ENCODE measurements at places on chromosomes 7 and 10.

DNA sequence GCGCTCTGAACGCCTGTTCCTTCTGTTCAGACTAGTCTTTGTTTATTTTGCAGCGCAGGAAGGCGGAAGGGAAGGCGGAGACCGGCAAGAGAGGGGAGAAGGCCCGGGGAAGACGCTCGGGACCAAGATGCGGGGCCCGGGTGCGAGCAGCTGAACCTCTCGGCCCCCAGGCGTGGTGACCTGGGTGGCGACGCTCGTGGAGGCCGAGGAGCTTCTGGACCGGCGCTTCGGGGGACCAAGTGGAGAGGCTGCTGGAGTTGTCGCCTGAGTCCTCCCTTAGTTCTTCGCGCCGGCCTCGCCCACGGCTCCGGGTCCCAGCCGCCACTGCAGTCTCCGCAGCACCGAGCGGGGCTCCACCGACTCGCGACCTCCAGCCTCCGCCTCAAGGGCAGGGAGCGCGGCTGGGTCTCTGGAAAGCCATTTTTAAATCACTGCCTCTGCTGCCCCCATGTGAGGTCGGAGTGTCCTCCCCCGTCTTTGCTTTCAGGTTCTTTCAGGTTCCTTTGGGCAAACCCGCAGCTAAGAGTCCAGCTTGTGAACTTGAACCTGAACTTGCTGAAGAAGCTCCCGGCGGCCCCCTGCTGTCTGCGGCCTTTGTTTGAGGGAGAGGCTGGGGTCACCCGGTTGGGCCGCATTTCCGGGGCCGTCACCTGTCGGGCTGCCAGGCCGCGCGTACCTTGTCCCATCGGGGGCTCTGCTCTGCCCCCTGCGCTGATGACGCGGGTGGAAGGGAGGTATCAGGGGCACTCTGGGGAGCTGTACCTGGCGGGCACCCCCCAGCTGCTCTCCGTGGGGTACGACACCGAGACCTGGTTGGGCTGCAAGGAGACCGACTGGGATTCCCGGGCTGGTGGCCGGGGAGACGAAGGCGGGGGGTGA, 136.0 kb downstream of the KIF20B start:
- DNase-seq = peak; percentile 66

DNA sequence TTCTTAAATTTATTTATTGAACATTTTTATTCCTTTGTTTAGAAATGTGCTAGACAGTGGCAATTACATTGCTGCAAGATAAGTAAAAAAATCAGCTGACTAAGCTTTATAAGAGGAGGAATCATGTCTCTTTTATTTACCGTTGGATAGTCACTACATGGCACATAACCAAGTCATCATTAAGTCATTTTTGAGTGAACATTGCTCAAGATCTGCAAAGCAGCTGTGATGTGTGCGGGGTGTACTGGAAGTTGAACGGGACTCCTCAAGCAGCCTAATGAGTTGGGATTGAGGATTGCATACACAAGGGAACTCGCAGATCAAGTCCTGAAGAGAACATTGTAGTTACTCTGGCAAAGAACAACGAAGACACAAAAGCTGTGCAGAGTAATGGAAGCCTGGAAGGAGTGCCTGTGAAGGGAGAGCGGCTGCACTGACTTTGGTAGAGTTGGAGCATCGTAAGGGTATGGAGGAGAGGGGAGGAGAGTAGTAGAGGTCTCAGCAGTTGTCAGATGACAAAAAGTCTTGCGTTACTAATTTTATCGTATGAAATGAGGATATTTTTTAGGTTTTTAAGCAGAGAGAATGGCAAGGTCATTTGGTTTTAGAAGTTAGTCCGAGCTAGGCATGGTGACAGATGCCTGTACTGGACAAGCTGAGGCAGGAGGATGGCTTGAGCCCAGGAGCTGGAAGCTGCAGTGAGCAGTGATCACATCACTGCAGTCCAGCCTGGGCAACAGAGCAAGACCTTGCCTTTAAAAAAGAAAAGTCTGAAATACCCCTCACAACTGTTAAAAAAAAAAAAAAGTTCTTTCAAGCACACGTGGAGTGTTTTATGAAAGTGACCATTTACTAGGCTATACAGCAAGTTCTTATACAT, 95.1 kb downstream of the BMPR1A start:
- no peak for DNase-seq

DNA sequence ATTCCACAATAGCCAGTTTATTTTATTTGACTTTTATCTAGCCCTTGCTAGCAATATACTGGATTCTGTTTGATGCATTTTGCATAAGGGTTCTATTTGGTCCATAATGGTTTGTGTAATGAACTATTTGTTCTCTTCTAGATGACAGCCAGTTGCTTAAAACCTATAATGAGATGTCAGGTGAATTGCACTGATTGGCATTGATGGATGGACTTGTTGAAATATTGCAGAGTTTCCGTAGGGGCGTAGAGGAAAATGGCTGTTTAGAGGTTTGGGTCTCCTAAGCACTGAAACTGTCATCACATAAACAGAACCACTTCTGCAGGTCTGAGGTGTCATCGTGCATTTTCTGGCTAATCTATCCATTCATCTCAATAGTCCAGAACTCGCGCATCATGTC, 124.9 kb upstream of the HDAC9 start:
- no peak for DNase-seq

GRCh38 chr7:19783541-19783940, 10.1 kb upstream of the TMEM196 start:
- DNase-seq = no peak

GRCh38 chr7:47897831-47898230, 50.4 kb downstream of the PKD1L1 start:
- DNase-seq = no peak
